ENCODE measurements at places on chromosomes 16 and 17.

- no peak for DNase-seq
Measured at GRCh38 chr16:71796501-71797097, 12.0 kb downstream of the AP1G1 start.

GRCh38 chr16:47727131-47727530 lies 266.0 kb downstream of the PHKB start:
- no peak for DNase-seq

DNA sequence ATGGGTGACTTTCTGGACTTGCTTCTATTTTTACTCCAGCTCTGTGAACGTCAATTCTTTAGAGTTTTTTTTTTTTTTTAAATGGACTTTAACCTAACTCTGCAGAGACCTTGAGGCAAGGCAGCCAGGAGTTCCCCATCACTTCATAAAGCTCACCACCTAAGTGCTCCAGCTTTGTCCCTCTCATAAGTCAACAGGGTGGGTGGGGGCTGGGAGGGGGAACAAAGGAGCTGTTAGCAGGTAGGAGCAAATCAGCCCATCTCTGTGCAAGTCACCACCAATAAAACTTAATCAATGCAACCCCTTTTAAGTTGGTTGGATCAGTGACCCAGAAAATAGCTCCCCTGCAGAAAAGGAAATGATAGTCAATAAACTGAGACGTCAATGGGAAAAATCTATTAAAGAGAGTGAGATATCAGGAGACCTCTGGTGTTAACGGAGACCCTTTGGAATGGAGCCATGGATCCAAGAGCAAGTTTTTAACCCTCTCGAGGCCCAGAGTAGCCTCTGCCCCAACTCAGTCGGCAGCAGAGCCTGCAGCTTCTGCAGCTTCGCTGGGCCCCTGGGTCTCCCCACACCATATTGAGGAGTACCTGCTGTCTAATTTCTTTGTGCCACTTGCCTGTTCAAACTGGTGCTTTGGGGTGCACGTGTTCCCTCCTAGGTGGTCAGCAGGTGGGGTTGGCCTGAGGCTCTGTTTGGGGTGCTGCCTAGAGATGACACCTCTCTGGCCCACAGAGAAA lies 27.6 kb upstream of the ETV4 start:
- no peak for DNase-seq

GRCh38 chr16:17350207-17350606 lies 120.6 kb downstream of the XYLT1 start:
- DNase-seq, result no peak

GRCh38 chr17:10031127-10031526 lies 126.1 kb upstream of the RCVRN start:
- DNase-seq, result no peak

DNA sequence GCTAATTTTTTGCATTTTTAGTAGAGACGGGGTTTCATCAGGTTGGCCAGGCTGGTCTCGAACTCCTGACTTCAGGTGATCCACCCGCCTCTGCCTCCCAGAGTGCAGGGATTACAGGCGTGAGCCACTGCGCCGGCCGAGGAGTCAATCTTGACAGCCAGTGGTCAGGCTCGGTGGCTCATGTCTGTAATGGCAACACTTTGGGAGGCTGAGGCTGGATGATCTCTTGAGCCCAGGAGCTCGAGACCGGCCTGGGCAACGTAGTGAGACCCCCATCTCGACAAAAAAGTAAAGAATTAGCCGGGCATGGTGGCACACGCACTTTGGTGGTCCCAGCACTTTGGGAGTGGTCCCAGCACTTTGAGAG lies 608 bp upstream of the PGS1 start:
- no peak for DNase-seq

GRCh38 chr17:58525239-58525638 lies 10.8 kb upstream of the MTMR4 start:
- peak; percentile 74 for DNase-seq

DNA sequence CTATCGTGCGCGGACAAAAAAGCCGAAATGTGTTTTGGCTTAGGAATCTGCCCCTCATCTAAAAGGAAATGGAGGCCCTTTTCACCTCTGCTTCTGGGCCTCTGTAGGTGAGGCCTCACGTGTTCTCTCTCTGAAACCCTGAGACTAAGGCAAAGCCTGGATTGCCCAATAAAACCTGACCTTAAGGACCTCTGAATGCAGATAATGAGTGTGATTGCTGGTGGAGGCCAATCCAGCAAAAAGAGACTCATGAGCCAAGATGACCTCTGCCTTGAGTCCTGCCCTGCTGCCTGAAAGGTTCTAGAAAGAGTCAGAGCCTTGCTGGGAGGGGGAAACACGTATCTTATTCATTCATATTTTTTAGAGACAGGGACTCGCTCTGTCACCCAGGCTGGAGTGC lies 44.5 kb upstream of the ABR start:
- DNase-seq, result no peak

GRCh38 chr17:83126275-83126811 lies 46.9 kb downstream of the METRNL start:
- no peak for DNase-seq

- DNase-seq, result no peak
Measured at GRCh38 chr16:90004577-90004976, 14.7 kb downstream of the DBNDD1 start.

GRCh38 chr17:78472035-78472905 lies 93.8 kb downstream of the PGS1 start:
- DNase-seq, result no peak

DNA sequence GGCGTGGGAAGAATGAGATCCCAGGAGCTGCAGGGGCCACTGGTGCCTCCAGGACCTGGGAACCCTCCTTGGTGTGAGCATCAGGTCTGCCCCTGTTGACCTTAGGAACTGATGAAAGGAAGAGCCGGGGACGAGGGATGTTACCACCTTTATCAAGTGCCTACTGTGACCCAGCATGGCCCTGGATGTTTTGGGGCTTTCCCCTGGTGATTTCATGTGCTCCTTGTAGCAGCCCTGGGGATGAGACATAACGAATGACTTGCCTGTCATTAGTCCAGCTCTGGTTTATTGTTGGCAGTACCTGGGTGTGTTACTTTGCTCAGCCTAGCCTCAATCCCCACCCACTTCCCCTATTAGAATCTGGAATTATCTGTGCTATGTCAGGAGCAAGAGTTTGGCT lies 39.9 kb downstream of the WSCD1 start:
- DNase-seq, result no peak

GRCh38 chr16:74724820-74725549 lies 24.3 kb upstream of the MLKL start:
- no peak for DNase-seq

DNA sequence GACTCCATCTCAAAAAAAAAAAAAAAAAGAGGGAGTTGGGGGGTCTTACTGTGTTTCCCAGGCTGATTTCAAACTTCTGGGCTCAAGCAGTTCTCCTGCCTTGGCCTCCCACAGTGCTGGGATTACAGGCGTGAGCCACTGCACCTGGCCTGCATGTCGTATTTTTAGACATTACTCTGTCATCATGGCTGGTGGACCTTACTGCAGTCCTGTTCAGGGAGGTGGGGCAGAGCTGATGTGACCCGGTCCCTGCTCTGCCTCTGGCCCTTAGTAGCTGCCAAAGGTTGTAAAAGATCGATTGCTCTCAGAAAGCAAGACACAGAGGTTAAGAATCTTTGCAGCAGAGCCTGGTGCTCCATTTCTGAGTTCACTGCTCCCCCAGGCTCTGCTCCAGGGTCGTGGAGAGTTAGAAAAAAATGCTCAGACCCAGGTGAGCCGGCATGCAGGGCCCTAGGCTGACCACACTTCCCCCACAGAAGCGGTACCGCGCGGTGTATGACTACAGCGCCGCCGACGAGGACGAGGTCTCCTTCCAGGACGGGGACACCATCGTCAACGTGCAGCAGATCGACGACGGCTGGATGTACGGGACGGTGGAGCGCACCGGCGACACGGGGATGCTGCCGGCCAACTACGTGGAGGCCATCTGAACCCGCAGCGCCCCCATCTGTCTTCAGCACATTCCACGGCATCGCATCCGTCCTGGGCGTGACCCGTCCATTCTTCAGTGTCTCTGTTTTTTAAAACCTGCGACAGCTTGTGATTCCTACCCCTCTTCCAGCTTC lies 7.1 kb upstream of the LASP1NB start:
- DNase-seq, result no peak

- DNase-seq, result peak; percentile 71
Measured at GRCh38 chr17:3528403-3528851, 29.2 kb downstream of the TRPV3 start.

DNA sequence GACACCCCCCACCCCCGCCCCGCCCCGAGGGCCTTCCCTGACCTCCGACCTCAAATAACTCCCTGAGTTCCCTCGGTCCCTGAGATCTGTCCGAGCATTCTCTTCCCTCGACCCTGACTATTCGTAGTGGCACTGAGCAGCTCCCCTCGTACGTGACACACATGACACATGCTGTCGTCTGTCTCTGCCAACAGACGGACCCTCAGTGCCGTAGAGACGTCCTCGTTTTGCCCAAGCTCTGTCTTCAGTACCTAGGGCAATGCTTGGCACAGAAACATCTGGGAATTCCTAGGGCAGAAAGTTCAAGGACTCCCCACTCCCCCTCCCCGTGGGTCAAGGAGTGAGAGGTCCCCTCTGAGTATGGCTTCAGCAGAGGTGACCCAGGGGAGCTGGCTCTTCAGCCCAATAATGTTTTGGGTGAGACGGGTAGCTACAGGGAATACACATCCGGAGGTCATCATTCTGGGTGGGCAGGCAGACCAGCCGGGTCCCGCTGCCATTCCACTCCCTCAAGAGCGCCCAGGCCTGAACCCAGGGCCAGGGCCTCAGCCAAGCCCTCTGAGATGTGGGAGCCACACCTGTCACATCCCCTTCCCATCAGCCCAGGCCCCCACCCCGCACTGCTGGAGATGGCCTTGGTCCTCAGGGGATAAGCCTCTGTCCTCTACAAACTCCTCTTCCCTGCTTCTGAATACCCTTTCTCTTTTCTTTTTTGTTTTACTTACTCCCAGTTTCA lies 671 bp upstream of the FADS6 start:
- DNase-seq, result no peak

DNA sequence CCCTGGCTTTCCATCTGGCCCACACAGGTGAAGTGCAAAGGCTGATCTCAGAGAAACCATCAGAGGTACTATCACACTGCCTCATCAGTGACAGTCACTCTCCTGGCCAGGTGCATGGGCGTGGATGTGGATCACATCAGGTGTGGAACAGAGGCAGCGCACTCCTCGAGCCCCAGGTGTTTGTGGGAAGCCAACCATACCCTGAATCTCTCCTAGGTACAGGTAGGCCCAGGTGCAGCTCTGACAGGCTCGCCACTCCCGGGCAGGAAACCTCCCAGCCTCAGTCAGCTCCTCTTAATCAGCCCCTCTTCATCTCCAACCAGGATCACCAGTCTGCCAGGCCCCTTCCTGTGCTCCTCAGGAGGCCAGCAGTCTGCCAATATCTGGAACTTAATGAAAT lies 31.7 kb downstream of the TLE7 start:
- DNase-seq, result no peak

DNA sequence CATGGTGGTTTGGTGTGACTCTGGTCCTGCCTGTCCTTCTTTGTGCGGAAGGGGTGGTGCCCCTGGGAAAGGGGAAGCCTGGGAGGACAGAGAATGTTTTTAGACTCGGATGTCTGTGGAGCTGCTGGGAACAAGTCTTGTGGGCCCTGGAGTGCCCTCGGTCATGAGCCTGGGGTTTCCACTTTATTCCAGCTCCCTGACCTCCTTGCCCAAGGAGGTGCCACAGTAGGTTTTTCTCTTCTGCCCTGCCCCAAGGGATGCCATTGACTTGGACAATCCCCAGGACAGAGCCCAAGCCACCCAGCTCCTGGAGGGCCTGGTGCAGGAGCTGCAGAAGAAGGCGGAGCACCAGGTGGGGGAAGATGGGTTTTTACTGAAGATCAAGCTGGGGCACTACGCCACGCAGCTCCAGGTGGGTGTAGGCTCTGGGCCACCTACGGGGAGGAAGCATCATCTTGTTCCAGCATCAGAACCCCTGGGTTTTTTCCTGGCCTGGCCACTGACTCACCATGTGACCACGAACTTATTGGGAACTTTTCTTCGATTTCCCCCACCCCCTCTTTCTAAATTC lies 1.4 kb downstream of the STAT5A start:
- DNase-seq, result peak; percentile 41

DNA sequence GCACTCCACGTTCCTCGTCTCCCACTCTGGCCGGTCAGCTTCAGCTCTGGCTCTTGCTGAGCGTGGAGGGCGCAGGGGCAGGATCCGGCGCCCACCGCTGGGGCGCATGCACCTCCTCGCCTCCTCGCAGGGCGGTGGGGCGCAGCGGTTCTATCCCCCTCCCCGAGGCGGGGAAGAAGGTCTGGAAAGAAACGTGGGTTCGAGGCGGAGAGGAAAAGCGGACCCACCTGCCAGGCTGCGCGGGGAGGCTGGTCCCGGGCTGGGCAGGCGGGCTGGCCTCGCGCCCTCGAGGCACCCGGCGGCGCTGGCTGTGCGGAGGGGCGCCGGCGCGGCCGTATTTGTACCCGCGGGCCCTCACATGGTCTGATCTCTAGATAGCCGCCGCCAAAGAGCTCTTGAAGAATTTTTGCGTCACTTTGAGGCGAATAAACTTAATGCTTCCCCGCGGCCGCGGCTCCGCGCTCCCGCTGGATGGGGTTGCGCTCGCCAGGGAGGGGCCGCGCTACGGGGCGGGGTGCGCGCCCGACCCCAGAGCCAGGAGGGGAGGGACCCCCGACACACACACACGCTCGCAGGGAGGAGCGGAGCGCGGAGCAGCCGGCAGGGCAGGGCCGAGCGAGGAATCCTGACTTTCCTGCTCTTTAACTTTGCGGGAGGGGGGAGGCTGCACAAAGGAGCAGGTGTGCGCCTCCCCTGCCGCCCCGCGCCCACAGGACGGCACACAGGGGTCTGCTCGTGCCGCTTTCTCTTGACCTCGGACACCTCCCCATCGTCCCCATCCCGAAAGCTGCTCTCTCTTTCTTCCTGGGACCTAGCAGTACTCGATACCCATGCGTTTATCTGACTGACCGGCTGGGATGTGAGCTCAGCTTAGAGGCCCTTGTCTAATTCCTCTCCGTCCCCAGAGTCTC lies at the start of gene SLC6A4:
Gene SLC6A4 (minus strand): TSS at position 312 of the 911 bp plus-strand sequence. CDS start 13,739 bp downstream, outside the sequence.
- peak; percentile 35 for DNase-seq

DNA sequence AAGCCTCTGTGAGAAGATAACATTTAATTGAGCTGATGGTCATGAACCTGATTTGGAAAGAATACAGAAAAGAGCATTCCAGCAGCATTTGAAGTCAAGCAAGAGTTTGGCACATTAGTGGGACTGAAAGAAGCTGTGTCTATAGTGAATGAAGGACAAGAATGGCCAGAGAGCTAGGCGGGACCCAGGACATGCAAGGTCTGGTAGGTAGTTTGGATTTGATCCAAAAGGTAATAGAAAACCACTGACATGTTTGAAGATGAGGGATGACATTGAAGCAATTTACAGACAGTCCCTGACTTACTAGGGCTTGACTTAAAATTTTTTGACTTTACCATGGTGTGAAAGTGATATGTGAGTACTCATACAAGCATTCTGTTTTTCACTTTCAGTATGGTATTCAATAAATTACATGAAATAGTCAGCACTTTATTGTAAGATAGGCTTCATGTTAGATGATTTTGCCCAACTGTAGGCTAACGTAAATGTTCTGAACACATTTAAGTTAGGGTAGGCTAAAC lies 7.6 kb downstream of the CYB5B start:
- DNase-seq, result no peak

GRCh38 chr16:78754713-78755112 lies 655.3 kb downstream of the WWOX start:
- DNase-seq, result no peak

GRCh38 chr17:33277436-33278100 lies 15.5 kb downstream of the ASIC2 start:
- DNase-seq, result no peak

Measured in muscle of leg (tissue), 16 donors.